ENCODE measurements at places on chromosomes 3 and 15.

DNA sequence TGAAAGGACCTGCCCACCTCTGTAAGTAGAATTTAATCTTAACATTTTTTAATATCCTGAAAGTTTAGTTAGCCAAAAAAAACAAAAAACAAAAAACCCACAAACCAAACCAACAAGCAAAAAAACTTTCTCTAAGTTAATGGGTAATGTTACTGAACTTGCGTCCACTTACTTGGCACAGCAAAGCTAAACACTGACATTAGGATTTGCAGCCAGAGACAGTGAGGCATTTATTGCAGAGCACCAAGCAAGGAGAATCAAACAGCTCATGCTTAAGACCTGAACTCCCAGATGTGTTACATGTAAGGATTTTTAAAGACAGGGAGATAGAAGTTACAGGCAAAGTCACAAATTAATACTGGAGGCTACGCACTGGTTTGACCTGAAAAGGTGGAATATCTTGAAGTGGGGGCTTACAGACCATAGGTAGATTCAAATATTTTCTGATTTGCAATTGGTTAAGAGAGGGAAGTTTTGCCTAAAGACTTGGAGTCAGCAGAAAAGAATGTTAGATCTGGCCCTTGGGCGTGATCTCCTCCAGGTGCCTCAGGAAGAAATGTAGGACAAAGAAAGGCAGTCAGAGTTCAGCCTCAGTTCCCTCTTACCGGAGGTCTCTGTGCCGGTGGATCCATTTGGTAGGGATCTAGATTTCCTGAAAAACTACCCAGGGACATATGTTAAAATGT lies 205.0 kb downstream of the ADAMTSL3 start:
- DNase-seq, result no peak

DNA sequence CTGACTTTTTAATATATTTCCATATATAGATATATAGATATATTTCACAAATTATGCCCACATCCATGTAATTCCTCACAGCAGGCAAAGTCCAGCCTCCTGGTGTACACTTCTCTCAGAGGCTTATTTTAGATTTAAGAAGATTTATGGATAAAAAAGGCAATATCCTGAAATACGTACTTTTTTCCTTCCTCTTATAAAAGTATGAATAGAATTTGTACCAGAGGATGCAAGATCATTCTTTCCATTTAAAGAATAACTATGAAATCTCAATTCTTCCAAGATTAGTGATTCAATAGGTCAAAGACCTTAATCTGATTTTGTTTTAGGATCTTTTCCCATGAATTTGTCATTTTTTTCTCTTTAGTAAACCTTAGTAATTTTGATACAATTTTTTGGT lies 597.9 kb upstream of the TBL1XR1 start:
- no peak for DNase-seq

GRCh38 chr15:78100886-78101285 lies 8.5 kb downstream of the SH2D7 start:
- DNase-seq, result no peak

- DNase-seq, result no peak
These were observed 23.2 kb downstream of the MINAR1 start for GRCh38 chr15:79455361-79455760.

GRCh38 chr3:116474032-116474780 lies 28.9 kb upstream of the LSAMP start:
- no peak for DNase-seq

GRCh38 chr15:89728254-89728653 lies 22.8 kb downstream of the MESP1 start:
- DNase-seq, result no peak

DNA sequence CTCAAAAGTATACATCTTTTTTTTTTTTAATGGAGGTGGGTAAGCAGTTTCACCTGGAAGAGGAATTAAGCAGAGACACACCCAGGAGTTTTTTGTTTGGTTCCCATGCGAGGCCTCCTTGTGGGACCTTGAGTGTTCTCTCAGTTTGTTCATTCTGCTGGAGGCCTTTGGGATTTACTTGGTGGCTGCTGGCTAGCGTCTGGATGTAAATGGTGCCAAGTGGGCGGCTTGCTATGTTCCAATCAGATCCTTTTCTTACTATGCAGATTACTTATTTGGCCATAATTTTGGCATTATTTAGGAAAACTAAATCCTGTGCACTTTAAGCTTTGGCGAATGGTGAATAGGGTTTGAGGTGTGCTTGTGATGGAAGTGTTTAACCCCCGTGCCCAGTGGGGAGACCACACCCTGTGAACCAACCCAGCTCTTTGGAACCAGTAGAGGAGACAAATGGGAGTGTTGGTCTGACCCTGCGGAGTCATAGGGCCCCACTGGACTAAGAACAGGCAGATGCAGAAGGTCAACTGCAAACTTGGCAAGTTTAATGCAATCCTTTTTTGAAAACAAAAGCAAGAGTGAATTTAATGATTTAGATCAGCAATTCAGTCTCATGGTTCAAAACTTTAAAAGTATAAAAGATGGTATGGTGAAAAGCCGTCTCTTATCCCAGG lies 79.4 kb downstream of the EBLN2 start:
- DNase-seq, result no peak

DNA sequence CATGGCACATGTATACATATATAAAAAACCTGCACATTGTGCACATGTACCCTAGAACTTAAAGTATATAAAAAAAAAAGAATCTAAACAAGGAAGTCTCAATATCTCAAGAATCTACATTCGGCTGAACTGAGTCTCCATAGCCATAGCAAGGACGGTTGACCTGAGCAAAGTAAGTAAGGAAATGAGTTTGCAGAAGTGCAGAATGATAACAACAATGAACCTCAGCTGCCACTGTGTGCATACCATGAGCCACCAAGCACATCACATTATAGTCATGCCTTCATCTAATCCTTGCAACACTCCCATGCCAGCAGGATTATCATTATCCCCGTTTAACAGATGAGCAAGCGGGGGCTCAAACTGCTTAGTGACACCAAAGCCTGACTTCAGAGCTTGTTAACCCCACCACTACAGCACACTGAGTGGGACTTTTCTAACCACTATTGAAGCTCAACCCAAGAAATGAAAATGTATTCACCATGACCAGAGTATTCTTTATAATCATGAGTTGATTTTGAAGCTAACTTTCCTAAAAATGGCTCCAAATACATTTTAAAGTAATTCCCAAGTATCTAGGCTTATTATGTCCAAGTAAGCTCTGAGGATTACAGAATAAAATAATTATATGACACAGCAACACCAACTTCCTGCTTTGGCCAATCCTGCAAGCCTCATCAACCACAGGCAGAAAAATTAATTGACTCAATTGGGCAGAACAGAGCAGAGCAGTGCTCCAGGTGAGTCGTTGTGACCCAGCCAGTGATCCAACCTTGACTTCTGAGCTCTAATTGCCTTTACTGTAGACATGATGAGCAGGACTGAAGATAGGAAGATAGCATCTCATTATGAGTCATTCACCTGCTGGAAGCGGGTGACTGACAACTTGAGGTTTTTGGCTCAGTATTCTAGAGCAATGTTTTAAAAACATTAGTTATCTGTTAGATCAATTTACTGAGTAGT lies 47.3 kb upstream of the IL12A start:
- DNase-seq, result no peak

- DNase-seq, result no peak
These were observed 489.7 kb upstream of the LMCD1 start for GRCh38 chr3:8011902-8012301.

DNA sequence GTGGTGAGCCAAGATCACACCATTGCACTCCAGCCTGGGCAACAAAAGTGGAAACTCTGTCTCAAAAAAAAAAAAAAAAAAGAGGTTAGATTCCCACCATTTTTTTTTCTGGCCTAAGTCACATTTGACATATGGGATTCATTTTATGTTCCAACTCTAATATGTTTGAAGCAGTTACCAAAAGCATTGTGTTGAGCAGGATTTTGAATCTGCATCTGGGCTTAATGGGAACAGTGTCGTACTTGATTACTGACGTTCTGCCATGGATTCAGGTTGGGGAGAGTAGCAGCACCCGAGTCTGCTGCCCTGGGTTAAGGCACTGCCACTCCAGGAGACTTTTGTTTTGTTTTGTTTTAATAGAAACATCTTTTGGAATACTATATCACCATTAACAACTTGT lies 348.7 kb upstream of the TBL1XR1 start:
- no peak for DNase-seq

- no peak for DNase-seq
These were observed 182.0 kb upstream of the RGMA start for GRCh38 chr15:93270937-93271467.

DNA sequence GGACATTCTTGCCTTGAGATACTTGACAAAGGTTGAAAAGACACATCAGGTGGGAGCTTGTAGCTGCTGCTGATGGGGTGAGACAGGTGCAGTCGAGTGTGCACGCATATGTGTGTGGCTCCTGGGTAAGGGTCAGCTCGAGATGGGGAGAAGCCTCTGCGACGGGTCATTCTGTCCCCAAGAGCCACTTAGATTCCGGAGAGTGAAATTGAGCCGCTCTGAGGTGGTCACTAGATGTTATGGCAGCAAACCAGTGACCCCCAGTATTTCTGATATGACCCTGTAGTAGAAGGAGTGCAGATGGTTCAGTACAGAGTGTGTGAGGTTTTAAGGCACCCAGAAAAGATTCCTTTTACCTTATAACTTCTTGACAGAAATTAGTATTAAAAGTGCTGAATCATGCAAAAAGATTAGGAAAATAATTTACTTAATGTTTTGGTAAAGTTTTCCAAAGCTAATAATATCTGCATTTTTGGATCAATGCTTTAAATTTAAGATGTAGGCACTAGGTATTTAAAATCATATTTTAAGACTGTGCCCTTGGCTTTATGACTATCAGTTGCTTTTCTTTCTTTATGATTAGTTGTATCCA lies 241.9 kb upstream of the TOPAZ1 start:
- no peak for DNase-seq

GRCh38 chr15:96410175-96411055 lies 79.9 kb downstream of the NR2F2 start:
- no peak for DNase-seq

All from stimulated activated CD4-positive, alpha-beta T cell treated with anti-CD3 and anti-CD28 coated beads, Interleukin-1b, Interleukin-23, amount 100 ng/mL, for 48 hours (primary cell).